Mesothelial cell of epicardium (in vitro differentiated cells): ENCODE measurements at places on chromosomes 16 and 17. TPM values are rescaled to one million over a fixed set of nuclear protein-coding genes. Genes with fewer than 3 reads are reported as not detected.

The GCGR gene
- 0.18 to 0.74 TPM (median 0.66 TPM) in 3 replicates for total RNA-seq

The CMC2 gene
- 33.2 to 35.1 TPM (median 34.0 TPM) in 3 replicates for total RNA-seq

DNA sequence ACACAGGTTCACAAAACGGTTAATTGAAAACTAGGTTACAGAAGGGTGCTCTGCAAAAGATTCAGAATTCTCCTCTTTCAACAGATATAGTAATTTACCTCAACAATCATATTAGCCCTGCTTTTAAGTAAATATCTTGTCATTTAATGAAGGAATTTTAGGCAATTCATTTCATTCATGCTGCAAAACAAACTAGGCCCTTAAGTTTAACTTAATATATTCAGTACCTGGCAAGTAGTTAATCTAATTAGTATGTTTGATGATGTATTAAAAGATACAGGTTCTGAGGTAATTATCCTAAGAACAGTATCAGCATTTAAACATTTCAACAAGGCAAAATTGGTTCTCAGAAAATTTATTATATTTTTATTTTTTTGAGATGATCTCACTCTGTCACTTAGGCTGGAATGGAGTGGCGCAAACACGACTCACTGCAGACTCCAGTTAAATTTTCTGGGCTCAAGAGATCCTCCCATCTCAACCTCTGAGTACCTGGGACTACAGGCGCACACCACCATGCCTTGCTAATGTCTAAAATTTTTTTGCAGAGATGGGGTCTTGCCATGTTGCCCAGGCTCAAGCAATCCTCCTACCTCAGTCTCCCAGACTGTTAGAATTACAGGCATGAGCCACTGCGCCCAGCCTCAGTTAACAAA lies 44.9 kb downstream of the SMURF2 start:
- peaks cover 27% of the 10 kb centered on the region for H3K4me1 ChIP-seq
- H3K27ac ChIP-seq: peak overlapping the region; percentile 30
- no peaks in the 10 kb centered on the region for H3K36me3 ChIP-seq
- DNase-seq: no peak
- H3K4me3 ChIP-seq: no peak overlapping the region

DNA sequence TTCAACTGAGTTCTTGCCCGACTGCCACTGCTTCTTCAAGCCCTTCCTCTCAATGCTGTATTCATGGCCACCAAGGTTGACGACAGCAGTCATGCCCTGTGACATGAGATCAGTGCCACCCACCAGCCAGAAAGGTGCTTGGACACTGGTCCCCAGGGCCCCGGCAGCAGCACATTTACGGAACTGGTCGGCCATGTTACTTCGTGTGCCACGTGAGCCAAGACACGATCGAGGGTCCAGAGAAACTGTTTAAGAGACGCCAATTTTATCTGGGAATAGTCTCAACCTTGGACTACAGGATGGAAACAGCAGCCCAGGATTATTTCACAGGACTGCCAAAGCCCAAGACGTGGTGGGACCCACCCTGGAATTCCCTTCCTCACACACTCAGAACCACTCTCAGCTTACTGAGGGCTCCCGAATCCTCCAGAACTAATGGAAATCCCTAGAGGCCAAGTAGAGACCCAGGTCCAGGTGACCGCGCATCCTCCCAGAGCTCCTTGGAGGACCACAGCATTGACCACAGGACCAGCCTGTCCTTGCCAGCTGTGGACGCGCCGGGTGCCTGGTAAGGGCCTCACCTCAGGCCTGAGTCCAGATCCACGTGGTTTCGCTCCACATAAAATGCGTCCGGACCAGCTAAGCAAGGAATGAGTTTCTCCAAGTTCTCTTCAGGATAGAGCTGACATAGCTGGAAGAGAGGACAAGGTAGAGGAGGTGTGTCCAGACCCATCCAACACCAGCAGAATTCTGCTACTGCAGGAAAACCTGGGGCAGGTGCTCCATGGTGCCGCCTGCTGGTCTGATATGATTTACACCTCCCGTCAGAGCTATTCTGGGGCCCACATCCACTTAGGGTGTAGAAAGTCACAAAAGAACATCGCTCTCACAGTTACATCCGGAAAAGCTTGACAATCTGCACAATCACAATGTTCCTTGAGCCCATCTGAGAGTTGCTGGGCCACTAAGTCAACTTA lies 28.2 kb downstream of the MAP1LC3B start:
- no peak for DNase-seq
- H3K27me3 ChIP-seq: no peaks in the 10 kb centered on the region
- H3K4me3 ChIP-seq: no peak overlapping the region
- peaks cover 35% of the 10 kb centered on the region for H3K36me3 ChIP-seq
- no peaks in the 10 kb centered on the region for H3K4me1 ChIP-seq

DNA sequence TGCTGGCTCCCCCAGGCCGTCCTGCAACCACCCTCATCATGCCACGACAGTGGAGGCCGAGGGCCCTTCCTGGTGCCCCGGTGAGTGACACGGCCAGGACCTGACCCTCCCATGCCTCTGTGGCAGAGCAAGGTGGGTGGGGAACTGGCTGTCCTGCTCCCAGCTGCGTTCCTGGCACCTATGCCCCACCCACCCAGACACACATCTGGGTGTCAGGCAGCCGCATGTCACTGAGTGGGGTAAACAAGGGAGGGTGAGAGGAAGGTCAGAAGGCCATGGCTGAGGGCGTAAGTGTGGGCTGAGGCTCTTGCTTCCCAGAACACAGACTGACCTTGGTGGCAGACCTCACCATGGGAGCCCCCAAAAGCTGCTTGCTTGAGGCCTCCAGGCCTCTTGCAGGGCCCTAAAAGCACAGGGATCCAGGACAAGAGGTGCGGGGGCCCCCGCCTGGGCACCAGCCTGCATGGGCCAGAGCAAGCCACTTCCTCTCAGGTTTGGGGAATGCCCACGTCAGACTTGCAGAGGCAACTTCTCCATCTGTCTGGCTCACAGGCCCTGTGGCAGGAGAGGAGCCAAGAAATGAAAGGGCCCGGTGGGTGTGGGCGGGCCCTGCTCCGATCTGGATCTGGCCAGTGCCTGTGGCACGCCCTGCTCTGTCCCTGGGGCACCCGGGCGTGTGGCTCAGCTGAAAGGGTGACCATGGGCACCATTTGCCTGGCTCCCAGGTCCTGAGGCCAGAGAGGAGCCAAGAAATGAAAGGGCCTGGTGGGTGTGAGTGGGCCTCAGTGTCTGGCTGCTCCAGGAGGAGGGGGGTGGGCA lies 3.9 kb upstream of the CCDC57 start:
- H3K4me3 ChIP-seq: no peak overlapping the region
- H3K27ac ChIP-seq: no peak overlapping the region
- peaks cover 10% of the 10 kb centered on the region for H3K4me1 ChIP-seq
- H3K27me3 ChIP-seq: peaks cover 2% of the 10 kb centered on the region
- H3K36me3 ChIP-seq: no peaks in the 10 kb centered on the region
- no peak for DNase-seq

DNA sequence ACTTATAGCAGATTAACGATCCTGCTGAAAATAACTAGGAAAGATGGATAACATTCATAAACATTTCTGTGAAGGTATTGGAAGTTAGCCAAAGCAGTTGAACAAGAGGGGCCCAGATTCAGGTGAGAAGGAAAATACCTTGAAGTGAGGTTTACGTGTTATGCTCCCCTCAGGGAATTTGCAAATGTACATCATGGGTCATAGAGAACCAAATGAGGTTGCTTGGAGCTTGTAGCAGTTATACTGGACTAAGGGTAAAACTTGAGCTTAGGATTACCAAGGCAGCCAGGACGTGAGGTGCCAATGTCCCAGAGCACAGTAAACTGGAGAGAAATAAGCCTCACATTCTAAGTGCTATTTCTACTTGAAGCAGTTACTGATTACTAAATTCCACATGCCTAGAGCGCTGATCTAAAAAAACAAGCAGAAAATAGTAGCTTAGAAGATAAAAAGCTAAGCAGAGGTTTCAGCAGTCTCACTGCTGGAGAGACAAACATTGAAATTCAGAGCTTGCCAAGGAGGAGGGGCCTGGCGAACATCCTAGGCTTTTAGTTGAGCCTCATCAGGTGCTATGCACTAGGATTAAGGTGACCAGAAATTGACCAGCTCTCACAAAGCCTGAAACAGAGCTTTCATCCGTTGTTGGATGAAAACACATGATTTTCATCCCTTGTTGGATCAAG lies 136.7 kb upstream of the FAM20A start:
- no peaks in the 10 kb centered on the region for H3K27me3 ChIP-seq
- peaks cover 45% of the 10 kb centered on the region for H3K4me1 ChIP-seq
- DNase-seq: no peak
- H3K4me3 ChIP-seq: no peak overlapping the region
- H3K36me3 ChIP-seq: peaks cover 3% of the 10 kb centered on the region
- peak overlapping the region; percentile 60 for H3K27ac ChIP-seq

- no peaks in the 10 kb centered on the region for H3K27me3 ChIP-seq
- H3K4me1 ChIP-seq: peaks cover 52% of the 10 kb centered on the region
- H3K27ac ChIP-seq: peak within 1 kb of the TSS; percentile 21
- peak; percentile 70 for DNase-seq
- no peaks in the 10 kb centered on the region for H3K36me3 ChIP-seq
These were observed at the start of gene RASL10B for GRCh38 chr17:35731239-35731916. RASL10B (plus strand) TSS chr17:35731639; CDS start chr17:35735185, 3,546 bp downstream.

GRCh38 chr16:67177743-67178699 lies 5.7 kb downstream of the MATCAP1 start:
- H3K27me3 ChIP-seq: peaks cover 33% of the 10 kb centered on the region
- no peak for DNase-seq
- no peak overlapping the region for H3K27ac ChIP-seq
